Effector memory CD4-positive, alpha-beta T cell (primary cell): ENCODE measurements at places on chromosomes 5 and 9.

DNA sequence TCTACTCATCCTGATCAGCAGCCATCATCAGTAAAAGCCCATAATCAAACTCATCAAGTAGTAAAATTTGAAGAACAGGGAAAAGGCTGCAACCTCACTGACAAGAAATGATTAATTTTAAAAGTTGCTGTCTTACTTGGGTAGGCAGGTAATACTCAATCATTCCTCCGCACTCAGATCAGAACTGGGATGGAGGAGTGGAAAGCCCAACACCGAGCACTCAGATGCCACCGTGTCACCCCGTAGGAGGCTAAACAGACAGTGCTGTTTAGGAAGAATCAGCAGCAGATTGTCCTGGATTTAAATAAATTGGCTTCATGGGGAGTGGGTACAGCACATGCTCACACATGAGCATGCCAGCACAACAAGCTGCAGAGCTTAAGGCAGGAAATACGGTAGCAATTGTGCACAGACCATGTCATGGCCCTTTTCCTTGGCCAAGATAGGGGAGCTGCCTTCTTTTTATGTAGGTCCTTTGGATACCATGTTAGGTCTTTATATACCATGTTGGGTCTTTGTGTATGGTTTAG lies 92.6 kb upstream of the CDH6 start:
- no peaks in the 10 kb centered on the region for H3K36me3 ChIP-seq
- H3K4me1 ChIP-seq: no peaks in the 10 kb centered on the region
- H3K4me3 ChIP-seq: no peak overlapping the region
- DNase-seq: no peak
- H3K27me3 ChIP-seq: no peaks in the 10 kb centered on the region
- no peak overlapping the region for H3K27ac ChIP-seq

- H3K27me3 ChIP-seq: no peaks in the 10 kb centered on the region
- H3K27ac ChIP-seq: no peak overlapping the region
- no peak for DNase-seq
- H3K36me3 ChIP-seq: no peaks in the 10 kb centered on the region
These were observed 871.7 kb upstream of the TYRP1 start for GRCh38 chr9:11821306-11821975.

GRCh38 chr9:128819716-128820664 lies 1.7 kb downstream of the ENDOG start:
- no peak for DNase-seq
- no peaks in the 10 kb centered on the region for H3K27me3 ChIP-seq
- H3K36me3 ChIP-seq: peaks cover 30% of the 10 kb centered on the region

GRCh38 chr5:146130440-146131045 lies 25.2 kb upstream of the PLAC8L1 start:
- H3K4me1 ChIP-seq: no peaks in the 10 kb centered on the region
- H3K27me3 ChIP-seq: no peaks in the 10 kb centered on the region
- no peak overlapping the region for H3K27ac ChIP-seq

- H3K4me1 ChIP-seq: peaks cover 2% of the 10 kb centered on the region
- no peak overlapping the region for H3K4me3 ChIP-seq
- no peak overlapping the region for H3K27ac ChIP-seq
- DNase-seq: no peak
These were observed 19.1 kb downstream of the TGFBI start for GRCh38 chr5:136047858-136048257.

DNA sequence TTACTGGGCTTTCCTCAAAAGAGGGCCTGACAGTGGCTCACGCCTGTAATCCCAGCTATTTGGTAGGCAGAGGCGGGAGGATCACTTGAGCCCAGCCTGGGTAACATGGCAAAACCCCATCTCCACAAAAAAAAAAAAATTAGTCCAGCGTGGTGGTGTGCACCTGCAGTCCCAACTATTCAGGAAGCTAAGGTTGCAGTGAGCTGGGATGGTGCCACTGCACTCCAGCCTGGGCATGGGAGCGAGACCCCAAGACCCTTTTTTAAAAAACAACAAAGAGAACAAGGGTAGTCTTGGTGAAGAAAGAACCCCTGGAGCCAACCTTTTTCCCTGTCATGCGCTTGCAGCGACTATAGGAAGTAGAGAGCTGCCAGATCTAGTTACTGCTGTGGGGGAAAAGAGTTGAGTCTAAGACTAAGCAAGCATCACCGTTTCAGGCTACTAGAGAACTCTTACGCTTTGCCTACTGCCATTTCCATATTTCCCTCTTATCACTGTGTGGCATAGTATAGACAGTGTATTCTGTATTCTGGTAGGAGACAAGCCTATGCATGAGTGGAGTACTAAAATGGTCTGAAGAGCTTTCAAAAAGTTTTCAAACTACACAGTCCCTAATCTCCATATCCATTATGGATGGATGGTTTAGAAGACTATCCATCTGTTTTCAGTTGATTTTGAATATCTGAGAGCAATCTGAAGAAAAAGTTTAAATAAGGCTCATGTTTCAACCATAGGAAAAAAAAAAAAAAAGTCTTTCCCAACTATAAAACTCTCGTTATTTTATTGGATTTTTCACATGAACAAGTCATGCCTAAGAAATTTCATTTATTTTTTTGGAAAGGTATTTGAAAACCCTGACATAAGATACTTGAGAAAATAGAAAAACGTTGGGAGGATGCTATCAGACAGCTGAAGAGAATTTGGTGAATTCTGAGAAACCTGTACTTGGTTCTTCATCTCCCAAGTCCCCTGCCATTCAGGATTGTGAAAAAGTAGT lies 2.6 kb downstream of the C9orf40 start:
- no peaks in the 10 kb centered on the region for H3K27me3 ChIP-seq
- H3K4me1 ChIP-seq: peaks cover 4% of the 10 kb centered on the region
- no peak overlapping the region for H3K27ac ChIP-seq
- no peak for DNase-seq

GRCh38 chr9:7153566-7153965 lies 395.8 kb downstream of the KDM4C start:
- H3K4me1 ChIP-seq: peaks cover 22% of the 10 kb centered on the region
- H3K4me3 ChIP-seq: no peak overlapping the region
- no peak for DNase-seq

- no peak overlapping the region for H3K4me3 ChIP-seq
- H3K4me1 ChIP-seq: no peaks in the 10 kb centered on the region
- H3K36me3 ChIP-seq: no peaks in the 10 kb centered on the region
These were observed 1296.8 kb upstream of the NUDT12 start for GRCh38 chr5:104859437-104859836.

DNA sequence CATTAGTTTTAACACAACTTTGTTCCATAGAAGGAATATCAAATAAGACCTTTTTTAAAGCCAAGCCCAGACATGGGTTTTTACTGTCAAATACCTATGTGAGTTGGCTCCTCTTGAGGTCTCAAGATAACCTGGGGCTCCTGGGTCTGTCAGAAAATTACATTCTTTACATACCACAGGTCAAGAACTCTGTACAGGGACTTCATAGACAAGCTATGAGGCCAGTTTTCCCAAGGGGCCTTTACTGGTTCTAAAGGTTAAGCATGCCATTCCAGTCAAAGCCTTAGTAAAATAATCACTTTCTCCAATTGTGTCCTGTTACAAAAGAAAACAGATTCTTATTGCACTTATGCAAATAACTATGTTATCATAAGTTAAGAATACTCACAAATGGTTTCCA lies 15.5 kb upstream of the SMC2 start:
- no peak overlapping the region for H3K27ac ChIP-seq
- no peak for DNase-seq

DNA sequence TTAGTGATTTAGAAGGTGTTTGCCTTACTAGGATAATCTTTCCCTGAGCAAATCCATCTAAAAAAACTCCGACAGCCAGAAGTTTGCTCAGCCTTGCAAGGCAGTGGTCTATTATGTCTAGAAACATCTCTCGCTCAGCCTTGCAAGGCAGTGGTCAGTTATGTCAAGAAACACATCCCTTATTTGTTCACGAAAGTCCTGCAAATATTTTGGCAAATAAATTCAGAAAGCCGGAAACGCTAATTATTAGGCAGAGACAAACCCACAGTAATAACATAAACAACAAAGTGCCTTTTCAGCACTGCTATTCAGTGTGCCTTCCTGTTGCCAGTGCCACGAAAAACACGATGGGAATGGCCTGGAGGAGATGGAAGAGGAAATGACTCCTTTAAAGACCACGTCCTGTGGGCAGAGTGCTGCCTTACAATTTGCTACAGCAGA lies 184.5 kb downstream of the GNAQ start:
- no peak overlapping the region for H3K27ac ChIP-seq
- H3K36me3 ChIP-seq: no peaks in the 10 kb centered on the region
- H3K27me3 ChIP-seq: no peaks in the 10 kb centered on the region
- no peak for DNase-seq
- H3K4me1 ChIP-seq: peaks cover 3% of the 10 kb centered on the region

- no peaks in the 10 kb centered on the region for H3K4me1 ChIP-seq
- no peak overlapping the region for H3K27ac ChIP-seq
- DNase-seq: no peak
- H3K36me3 ChIP-seq: peaks cover 64% of the 10 kb centered on the region
- H3K4me3 ChIP-seq: no peak overlapping the region
These were observed 30.5 kb downstream of the LARS1 start for GRCh38 chr5:146151970-146152369.

GRCh38 chr5:36928947-36929346 lies 52.4 kb downstream of the NIPBL start:
- H3K4me1 ChIP-seq: peaks cover 4% of the 10 kb centered on the region
- no peak for DNase-seq
- H3K4me3 ChIP-seq: no peak overlapping the region

GRCh38 chr5:103356350-103357091 lies 98.0 kb downstream of the MACIR start:
- DNase-seq: no peak
- H3K36me3 ChIP-seq: no peaks in the 10 kb centered on the region
- H3K4me1 ChIP-seq: no peaks in the 10 kb centered on the region

DNA sequence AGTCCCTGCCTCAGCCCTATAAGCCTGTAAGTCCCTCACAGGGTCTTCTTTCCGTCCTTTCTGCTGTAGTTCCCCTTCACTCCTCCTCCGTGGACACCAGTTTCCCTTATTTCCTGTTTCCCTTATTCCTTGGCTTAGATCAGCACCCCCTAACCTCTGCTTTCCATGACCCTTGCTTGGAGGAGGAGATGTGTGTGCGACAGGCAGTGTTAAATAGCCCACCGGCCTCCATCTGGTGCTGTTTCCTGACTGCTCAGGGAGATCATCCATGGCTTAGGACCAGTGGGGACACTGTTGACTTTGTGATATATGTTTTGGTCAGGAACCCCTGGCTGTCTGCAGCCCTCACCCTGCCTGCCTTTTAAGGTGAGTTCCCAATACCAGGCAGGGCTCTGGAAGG lies 34.1 kb upstream of the PSD2 start:
- H3K27ac ChIP-seq: no peak overlapping the region
- no peak for DNase-seq

- H3K36me3 ChIP-seq: no peaks in the 10 kb centered on the region
- H3K27ac ChIP-seq: no peak overlapping the region
- no peak for DNase-seq
- H3K4me3 ChIP-seq: no peak overlapping the region
- H3K27me3 ChIP-seq: no peaks in the 10 kb centered on the region
- no peaks in the 10 kb centered on the region for H3K4me1 ChIP-seq
These were observed 114.0 kb downstream of the PIP5K1B start for GRCh38 chr9:68819065-68819464.

- no peaks in the 10 kb centered on the region for H3K36me3 ChIP-seq
- no peak for DNase-seq
- H3K27me3 ChIP-seq: no peaks in the 10 kb centered on the region
- no peak overlapping the region for H3K27ac ChIP-seq
These were observed 673.8 kb downstream of the PRELID2 start for GRCh38 chr5:145161391-145161790.

DNA sequence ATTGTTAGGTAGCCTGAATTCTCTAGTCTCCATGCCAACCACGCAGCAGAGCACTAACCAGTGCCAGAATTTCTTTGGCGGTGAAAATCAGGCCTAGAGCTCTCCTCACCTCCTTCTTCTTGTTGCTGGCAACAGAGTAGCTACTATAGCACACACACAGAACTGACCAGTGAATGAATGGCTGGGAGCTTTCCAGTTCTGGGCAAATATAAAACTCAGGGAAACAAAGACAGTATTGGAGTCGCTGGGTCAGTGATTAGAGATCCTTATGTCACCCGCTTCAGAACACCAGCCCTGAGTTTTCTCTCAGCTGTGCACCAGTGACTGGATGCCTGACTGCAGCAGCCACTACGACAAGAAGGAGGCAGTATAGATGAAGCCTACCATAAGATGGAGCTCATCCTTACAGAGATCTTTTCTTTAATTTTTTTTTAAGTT lies 26.9 kb upstream of the FEM1C start:
- no peak overlapping the region for H3K4me3 ChIP-seq
- no peaks in the 10 kb centered on the region for H3K36me3 ChIP-seq
- no peak for DNase-seq
- no peaks in the 10 kb centered on the region for H3K4me1 ChIP-seq
- H3K27me3 ChIP-seq: no peaks in the 10 kb centered on the region

- no peak overlapping the region for H3K4me3 ChIP-seq
- H3K27me3 ChIP-seq: no peaks in the 10 kb centered on the region
- no peak for DNase-seq
- no peak overlapping the region for H3K27ac ChIP-seq
- no peaks in the 10 kb centered on the region for H3K36me3 ChIP-seq
These were observed 38.2 kb upstream of the GRAMD2B start for GRCh38 chr5:126384985-126385384.

DNA sequence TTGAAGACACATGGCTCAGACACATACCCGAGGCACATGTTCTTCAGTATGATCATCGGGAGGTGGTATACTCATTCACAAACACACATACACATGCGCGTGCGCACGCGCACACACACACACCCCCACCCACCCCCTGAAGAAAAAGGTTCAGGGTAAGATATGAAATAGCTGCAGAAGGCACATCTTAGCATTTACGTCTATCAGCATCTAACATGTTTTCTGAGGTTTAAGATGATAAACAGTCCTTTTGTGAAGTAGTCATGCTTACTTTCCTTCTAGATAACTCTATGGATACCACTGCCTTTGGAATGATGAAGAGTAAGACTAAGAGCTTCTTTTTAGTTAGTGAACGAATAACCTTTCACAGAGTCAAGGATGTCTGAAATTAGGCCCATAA lies 105.1 kb upstream of the GNA14 start:
- H3K4me3 ChIP-seq: no peak overlapping the region
- no peaks in the 10 kb centered on the region for H3K4me1 ChIP-seq
- H3K36me3 ChIP-seq: no peaks in the 10 kb centered on the region
- no peak for DNase-seq
